ENCODE measurements at places on chromosomes 3 and 15. TPM values are rescaled to one million over a fixed set of nuclear protein-coding genes. Genes with fewer than 3 reads are reported as not detected.

DNA sequence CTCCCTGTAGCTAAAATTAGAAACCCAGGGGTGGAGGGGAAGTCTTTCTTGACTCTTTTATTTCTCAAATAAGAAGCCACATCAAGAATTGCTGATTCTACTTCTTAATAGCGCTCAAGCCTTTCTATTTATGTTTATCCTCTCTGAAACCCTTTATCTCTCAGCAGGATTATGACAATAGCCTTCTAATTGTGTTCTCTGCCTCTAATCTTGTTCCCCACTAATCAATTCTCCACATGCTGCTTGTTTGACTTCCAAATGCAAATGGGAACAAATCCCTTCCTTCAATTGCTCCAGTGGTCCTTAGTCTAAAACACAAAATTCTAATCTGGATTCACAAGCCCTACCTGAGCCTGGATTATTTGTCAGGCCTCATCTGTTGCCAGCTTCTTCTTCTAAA lies 43.7 kb upstream of the CFAP20DC start:
- DNase-seq = no peak

DNA sequence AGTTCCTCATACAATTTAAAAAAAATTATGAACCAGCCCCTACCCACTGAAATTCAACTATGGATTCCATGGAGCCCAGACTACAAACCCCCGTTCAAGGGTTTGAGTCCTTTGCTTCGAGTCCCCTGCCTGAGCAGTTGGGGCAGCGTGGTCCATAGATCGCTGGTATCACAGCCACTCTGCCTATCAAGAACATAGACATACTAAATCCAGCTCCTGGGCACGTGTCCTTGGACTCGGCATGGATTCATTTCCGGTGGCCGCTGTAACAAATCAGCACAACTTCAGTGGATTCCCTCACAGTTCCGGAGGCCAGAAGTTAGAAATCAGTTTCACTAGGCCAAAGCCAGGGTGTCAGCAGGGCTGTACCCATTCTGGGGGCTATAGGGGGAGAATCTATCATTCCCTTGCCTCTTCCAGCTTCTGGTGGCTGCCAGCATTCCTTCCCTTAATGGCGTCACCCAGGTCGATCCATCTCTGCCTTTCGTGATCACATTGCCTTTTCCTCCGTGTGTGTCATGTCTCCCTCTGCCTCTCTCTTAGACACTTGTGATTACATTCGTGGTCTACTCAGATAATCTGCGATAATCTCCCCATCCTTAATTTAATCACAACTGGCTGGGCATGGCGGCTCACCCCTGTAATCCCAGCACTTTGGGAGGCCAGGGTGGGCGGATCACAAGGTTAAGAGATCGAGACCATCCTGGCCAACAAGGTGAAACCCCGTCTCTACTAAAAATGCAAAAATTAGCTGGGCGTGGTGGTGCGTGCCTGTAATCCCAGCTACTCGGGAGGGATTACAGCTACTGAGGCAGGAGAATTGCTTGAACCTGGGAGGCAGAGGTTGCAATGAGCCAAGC lies 4.6 kb upstream of the TMEM44 start:
- no peak for DNase-seq

GRCh38 chr3:58630076-58630709 lies 36.4 kb downstream of the FAM3D start:
- DNase-seq = peak; percentile 64

PIERCE2 gene
- total RNA-seq = 1.5 TPM

CGNL1 gene
- total RNA-seq = 23.5 TPM

DNA sequence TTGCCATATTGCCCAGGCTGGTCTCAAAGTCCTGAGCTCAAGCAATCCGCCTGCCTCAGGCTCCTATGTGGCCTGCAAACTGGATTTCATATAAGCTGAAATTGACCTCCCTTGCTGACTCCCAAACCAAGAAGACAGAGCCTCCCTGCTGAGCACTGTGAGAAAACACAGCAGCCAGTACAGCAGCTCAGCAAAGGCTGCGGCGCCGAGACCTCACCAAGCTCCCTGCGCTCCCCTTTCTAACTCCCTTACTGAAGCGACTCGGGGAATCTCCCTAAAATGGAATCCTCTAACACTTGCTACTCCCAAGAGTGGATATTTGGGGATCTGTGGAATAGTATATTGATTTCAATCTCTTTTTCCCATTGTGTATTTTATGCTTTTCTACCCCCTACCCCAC lies 34.6 kb downstream of the MUC20 start:
- DNase-seq = no peak

ACTRT3 gene
- total RNA-seq = 1.7 TPM

ZNF662 gene
- 12.1 TPM for total RNA-seq

CCDC191 gene
- total RNA-seq = 3.9 TPM

COL8A1 gene
- total RNA-seq = 6.2 TPM

TM6SF1 gene
- total RNA-seq = 4.5 TPM

C3orf20 gene
- total RNA-seq = not detected

- peak; percentile 55 for DNase-seq
These were observed 237.7 kb upstream of the WNT5A start for GRCh38 chr3:55724821-55725220.

Measured in skin of body (tissue), 3 donors.